ENCODE measurements at places on chromosomes 6 and 20.

DNA sequence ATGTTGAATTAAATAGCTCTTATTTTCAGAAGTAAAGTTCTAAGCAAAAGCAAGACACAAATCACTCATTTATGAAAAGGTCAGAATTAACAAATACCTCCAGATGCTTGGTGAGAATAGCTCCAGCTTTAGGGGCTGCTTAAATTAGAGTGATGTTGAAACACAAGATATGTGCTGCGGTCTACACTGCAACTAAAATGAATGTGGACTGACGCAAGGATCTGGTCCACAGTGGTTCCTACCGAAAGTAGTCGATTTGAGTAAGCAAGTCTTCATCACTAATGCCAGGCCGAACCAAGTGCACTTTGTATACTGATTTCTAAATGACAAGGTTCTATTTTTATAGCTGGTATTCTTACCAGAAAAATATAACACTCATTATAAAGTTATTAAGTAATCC, 96.3 kb downstream of the PRDM1 start:
- no peak overlapping the region for H3K27ac ChIP-seq
- H3K4me3 ChIP-seq = no peak overlapping the region
- no peak for DNase-seq
- H3K4me1 ChIP-seq = peaks cover 10% of the 10 kb centered on the region

GRCh38 chr20:16011056-16011455, 562.2 kb downstream of the KIF16B start:
- no peak overlapping the region for H3K4me3 ChIP-seq
- H3K4me1 ChIP-seq = peaks cover 8% of the 10 kb centered on the region
- DNase-seq = peak; percentile 18
- no peaks in the 10 kb centered on the region for H3K36me3 ChIP-seq
- H3K27me3 ChIP-seq = peaks cover 59% of the 10 kb centered on the region

DNA sequence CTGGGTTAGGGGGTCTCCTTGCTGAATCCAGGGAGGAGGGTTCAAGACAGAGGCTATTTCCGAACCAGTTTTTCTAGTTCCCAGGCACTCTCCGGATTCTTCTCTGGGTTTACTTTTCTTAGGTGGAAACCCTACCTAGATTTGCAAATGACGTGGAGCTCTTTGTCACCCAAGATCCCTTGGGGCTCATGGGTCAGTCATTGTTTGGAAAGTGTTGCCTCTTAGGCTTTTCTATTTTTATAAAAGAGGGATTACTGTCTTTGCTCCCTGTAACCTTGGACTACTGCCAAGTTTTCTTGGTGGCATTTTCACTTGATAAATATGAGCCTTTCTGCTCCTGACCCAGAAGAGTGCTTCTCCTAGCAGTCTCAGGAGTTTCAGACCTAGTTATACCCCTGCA, 33.6 kb downstream of the FAM209B start:
- H3K27me3 ChIP-seq = no peaks in the 10 kb centered on the region
- no peak overlapping the region for H3K27ac ChIP-seq
- H3K36me3 ChIP-seq = no peaks in the 10 kb centered on the region
- H3K4me3 ChIP-seq = no peak overlapping the region

GRCh38 chr6:134962421-134962820, 12.5 kb upstream of the ALDH8A1 start:
- DNase-seq = no peak
- no peaks in the 10 kb centered on the region for H3K4me1 ChIP-seq
- H3K27ac ChIP-seq = no peak overlapping the region
- peaks cover 27% of the 10 kb centered on the region for H3K36me3 ChIP-seq
- no peak overlapping the region for H3K4me3 ChIP-seq

- H3K36me3 ChIP-seq = no peaks in the 10 kb centered on the region
- peaks cover 6% of the 10 kb centered on the region for H3K4me1 ChIP-seq
- no peak overlapping the region for H3K27ac ChIP-seq
- H3K27me3 ChIP-seq = no peaks in the 10 kb centered on the region
- DNase-seq = no peak
Measured at GRCh38 chr6:157436944-157437336, 56.0 kb downstream of the ZDHHC14 start.

Measured in neural progenitor cell (in vitro differentiated cells).